ENCODE measurements at places on chromosomes 2 and 18. TPM values are rescaled to one million over a fixed set of nuclear protein-coding genes. Genes with fewer than 3 reads are reported as not detected.

The PROKR1 gene
- total RNA-seq: not detected

The LRRC30 gene
- total RNA-seq: not detected

The PKP4 gene
- 27.0 TPM for total RNA-seq

The DNAJC5G gene
- total RNA-seq: not detected

The AGXT gene
- total RNA-seq: not detected

The MARS2 gene
- total RNA-seq: 17.2 TPM

The ACMSD gene
- not detected for total RNA-seq

The DSG1 gene
- not detected for total RNA-seq

The REG3A gene
- not detected for total RNA-seq

The REG1B gene
- not detected for total RNA-seq

The MATN3 gene
- not detected for total RNA-seq

DNA sequence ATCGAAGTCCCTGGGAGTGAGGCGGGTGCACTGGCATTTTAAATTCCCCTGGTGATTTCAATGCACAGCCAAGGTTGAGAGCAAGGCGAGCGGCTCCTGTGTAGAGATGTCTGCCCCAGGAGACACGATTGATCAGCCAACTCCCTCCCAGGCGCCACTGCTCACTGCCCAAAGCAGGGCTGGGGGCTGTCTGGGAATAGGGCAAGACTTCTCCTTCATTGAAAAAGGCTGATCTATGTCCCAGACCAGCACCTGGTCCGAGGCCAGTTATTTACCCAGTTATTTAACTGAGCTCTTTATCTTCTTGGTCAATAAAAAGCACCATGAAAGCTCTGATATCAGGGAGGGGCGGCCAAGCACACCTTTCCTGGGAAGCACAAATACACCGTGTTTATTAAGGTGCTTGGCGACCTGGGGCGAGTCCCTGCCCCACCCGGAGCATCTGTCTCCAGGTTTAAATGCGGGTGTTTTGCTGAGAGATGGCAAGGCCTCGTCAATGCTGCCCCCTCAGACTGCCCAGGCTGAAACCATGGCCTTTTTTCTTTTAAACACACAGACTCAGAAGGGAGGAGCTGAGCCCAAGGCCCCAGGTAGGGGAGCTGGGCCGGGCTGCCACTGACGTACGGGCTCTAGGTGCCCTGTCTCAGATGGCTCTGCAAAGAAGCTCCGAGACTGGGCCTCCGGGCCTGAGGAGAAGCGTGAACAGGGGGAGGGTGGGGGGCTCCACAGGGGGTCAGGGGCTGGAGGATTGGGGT is 73.9 kb upstream of the HPCAL1 start:
- no peak overlapping the region for H3K27ac ChIP-seq
- peaks cover 5% of the 10 kb centered on the region for H3K4me1 ChIP-seq
- H3K27me3 ChIP-seq: no peaks in the 10 kb centered on the region
- H3K36me3 ChIP-seq: no peaks in the 10 kb centered on the region
- H3K4me3 ChIP-seq: no peak overlapping the region

- H3K27ac ChIP-seq: no peak overlapping the region
- H3K4me1 ChIP-seq: peaks cover 6% of the 10 kb centered on the region
- no peaks in the 10 kb centered on the region for H3K36me3 ChIP-seq
Measured at GRCh38 chr2:23524261-23524706, 139.3 kb downstream of the KLHL29 start.

- H3K4me3 ChIP-seq: no peak overlapping the region
- no peaks in the 10 kb centered on the region for H3K4me1 ChIP-seq
- H3K27ac ChIP-seq: no peak overlapping the region
- H3K36me3 ChIP-seq: no peaks in the 10 kb centered on the region
- peaks cover 10% of the 10 kb centered on the region for H3K27me3 ChIP-seq
Measured at GRCh38 chr2:170262343-170262742, 84.4 kb downstream of the MYO3B start.

DNA sequence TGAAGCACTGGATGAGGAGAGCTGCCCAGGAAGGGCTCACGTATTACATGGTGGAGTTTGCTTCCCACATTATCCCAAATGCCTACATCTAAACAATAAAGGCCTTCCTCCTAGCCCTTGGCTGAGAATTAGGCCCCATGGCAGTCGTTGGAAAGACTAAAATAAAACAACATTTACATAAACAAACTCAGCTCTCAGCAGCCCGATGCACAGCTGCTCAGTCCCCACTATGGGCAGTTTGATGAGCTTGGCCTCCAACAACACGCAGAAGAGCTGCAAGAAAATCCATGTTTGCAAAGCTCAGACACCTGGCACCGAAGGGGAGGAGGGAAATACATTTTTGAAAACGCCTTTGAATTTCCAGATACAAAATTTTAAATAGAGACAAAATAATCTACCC is 352.4 kb downstream of the EIPR1 start:
- H3K36me3 ChIP-seq: no peaks in the 10 kb centered on the region
- H3K27ac ChIP-seq: no peak overlapping the region
- H3K4me3 ChIP-seq: no peak overlapping the region
- no peaks in the 10 kb centered on the region for H3K27me3 ChIP-seq
- no peaks in the 10 kb centered on the region for H3K4me1 ChIP-seq

DNA sequence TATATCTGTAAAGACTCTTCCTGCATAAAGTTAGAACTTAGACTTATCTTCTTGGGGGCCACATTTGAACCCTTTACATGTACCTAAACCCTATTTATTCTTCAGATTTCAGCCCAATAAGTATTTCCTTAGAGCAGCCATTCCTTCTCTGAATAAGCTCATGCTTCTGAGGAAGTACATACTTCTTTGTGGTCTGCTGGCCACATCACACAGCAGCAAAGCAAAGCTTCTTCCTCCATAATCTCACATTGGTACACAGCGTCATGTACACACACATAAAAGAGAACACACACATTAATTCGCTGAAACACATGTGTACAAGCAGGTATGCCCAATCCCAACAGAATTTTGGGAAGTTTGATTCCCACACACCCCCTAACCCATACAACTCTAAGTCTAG is 331.0 kb downstream of the CDH2 start:
- H3K27ac ChIP-seq: no peak overlapping the region
- no peaks in the 10 kb centered on the region for H3K27me3 ChIP-seq
- no peak for DNase-seq

GRCh38 chr18:43774497-43774896 is 497.2 kb upstream of the SYT4 start:
- no peak overlapping the region for H3K27ac ChIP-seq
- no peaks in the 10 kb centered on the region for H3K27me3 ChIP-seq
- DNase-seq: no peak

GRCh38 chr2:237878321-237879057 is 19.1 kb downstream of the RAMP1 start:
- DNase-seq: no peak
- no peak overlapping the region for H3K4me3 ChIP-seq
- H3K4me1 ChIP-seq: no peaks in the 10 kb centered on the region
- H3K36me3 ChIP-seq: no peaks in the 10 kb centered on the region

- H3K27me3 ChIP-seq: peaks cover 31% of the 10 kb centered on the region
- peaks cover 5% of the 10 kb centered on the region for H3K4me1 ChIP-seq
- H3K27ac ChIP-seq: no peak overlapping the region
- no peak overlapping the region for H3K4me3 ChIP-seq
Measured at GRCh38 chr2:197598450-197598849, 76.9 kb downstream of the RFTN2 start.

- H3K36me3 ChIP-seq: peaks cover 39% of the 10 kb centered on the region
- peaks cover 26% of the 10 kb centered on the region for H3K4me1 ChIP-seq
- DNase-seq: no peak
Measured at GRCh38 chr2:3214806-3215404, 162.7 kb downstream of the EIPR1 start.

DNA sequence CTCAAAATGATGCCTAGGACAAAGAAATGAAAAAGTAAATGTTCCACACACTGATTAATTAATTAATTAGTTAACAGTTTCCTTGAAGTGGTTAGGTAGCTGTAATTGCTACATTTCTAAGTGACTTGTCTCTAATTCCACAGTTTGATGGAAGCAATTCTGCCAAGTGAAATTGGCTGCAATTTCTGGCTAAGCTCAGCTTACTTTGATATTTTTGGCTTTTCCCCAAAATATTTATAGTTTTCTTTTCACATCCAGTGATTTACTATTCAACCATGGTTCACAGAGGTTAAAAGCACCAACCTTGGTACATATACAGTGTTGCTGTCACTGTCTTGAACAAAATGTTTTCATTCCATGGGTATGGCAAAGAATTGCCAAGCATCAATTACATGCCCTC is 459.5 kb upstream of the CDH20 start:
- H3K4me3 ChIP-seq: no peak overlapping the region
- no peak overlapping the region for H3K27ac ChIP-seq
- DNase-seq: no peak
- H3K4me1 ChIP-seq: no peaks in the 10 kb centered on the region
- H3K36me3 ChIP-seq: no peaks in the 10 kb centered on the region
- H3K27me3 ChIP-seq: no peaks in the 10 kb centered on the region

DNA sequence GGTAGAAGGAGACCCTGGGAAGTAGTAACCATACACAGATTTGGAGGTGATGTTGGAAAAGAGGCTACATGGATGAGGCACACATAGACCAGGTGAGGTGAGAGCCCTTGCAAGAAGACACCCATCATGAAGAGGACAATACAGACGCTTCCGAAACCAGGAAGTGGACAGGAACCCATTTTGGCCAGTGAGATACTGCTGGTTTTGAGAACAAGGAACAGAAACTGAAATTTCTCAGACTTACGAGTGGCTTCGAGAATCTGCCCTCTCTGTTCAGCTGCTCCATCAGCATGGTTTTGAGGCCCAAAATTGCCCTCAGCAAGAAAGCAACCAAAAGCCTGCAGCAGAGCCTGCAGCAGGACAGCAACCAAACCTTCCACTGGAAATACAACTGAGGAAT is 479.1 kb upstream of the NRXN1 start:
- DNase-seq: no peak
- no peaks in the 10 kb centered on the region for H3K4me1 ChIP-seq
- H3K4me3 ChIP-seq: no peak overlapping the region
- no peaks in the 10 kb centered on the region for H3K36me3 ChIP-seq
- no peaks in the 10 kb centered on the region for H3K27me3 ChIP-seq

DNA sequence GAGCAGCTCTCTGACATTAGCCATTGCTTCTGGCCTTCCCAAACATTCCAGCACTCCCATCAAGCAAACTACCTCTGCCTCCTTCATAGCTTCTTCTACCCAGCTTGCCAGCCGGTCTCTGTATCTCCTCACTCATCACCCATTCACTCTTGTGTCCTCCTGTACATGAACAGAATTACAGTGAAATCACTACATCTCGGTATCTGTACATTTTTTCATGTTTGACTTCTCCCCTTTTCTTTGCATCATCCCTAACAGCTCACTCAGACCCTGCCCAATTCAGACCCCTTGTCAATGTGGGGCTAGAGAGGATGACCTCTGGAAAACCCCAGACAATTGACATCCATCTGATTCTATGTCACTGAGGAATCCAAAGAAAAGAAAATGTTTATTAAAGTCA is 335.8 kb downstream of the TNS1 start:
- peaks cover 8% of the 10 kb centered on the region for H3K4me1 ChIP-seq
- H3K27me3 ChIP-seq: no peaks in the 10 kb centered on the region
- no peaks in the 10 kb centered on the region for H3K36me3 ChIP-seq
